ENCODE measurements at places on chromosomes 11 and 22. TPM values are rescaled to one million over a fixed set of nuclear protein-coding genes. Genes with fewer than 3 reads are reported as not detected.
A peak's percentile ranks its signal among the peaks of the same experiment; 100 is the strongest.

The RIMBP3B gene
- not detected for total RNA-seq

DNA sequence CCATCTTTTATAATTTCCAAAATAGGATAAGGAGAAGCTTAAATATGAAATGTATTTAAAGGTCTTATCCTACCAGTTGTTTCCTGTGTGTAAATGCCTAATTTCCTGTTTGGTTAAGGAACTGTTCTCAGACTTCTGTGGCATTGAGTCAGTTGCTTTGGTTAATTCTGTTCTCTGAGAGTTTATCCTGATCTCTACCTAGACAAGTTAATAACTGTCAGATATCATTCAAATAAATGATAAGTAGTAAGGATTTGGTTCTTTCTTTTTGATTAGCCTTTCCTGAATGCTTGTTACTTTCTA lies 39.5 kb downstream of the CTNND1 start:
- no peak overlapping the region for H3K4me3 ChIP-seq
- no peaks in the 10 kb centered on the region for H3K27me3 ChIP-seq
- H3K27ac ChIP-seq: no peak overlapping the region
- H3K36me3 ChIP-seq: peaks cover 62% of the 10 kb centered on the region

GRCh38 chr11:102111787-102112508 lies 1.7 kb downstream of the YAP1 start:
- H3K4me3 ChIP-seq: peak overlapping the region; percentile 97
- peak overlapping the region; percentile 98 for H3K27ac ChIP-seq
- no peaks in the 10 kb centered on the region for H3K27me3 ChIP-seq
- H3K4me1 ChIP-seq: peaks cover 50% of the 10 kb centered on the region
- peak; percentile 97 for DNase-seq

DNA sequence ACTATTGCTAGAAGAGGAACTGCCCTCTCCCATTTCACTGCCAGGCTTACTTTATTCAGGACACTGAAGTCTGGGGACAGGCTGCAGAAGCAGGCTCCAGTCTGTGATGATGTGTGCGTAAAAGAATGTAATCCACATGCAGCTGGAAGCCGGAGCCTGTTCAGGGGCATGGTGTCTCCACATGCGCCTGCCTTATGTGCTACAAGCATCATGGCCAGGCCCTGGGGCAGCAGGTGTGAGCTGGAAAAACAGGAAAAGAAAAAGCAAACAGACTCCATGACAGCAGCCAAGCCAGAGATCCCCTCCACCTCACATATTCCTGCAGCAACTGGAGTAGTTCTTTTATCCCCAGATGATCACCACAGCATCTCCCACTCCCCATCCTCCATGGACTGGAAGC lies 33.4 kb downstream of the ARFGAP2 start:
- no peaks in the 10 kb centered on the region for H3K27me3 ChIP-seq
- H3K27ac ChIP-seq: no peak overlapping the region
- no peak overlapping the region for H3K4me3 ChIP-seq
- no peak for DNase-seq
- peaks cover 1% of the 10 kb centered on the region for H3K36me3 ChIP-seq

The RAB39A gene
- not detected for total RNA-seq

Measured in HepG2 (cell line).